Cardiac fibroblast (primary cell): ENCODE measurements at places on chromosomes 6 and 20.

DNA sequence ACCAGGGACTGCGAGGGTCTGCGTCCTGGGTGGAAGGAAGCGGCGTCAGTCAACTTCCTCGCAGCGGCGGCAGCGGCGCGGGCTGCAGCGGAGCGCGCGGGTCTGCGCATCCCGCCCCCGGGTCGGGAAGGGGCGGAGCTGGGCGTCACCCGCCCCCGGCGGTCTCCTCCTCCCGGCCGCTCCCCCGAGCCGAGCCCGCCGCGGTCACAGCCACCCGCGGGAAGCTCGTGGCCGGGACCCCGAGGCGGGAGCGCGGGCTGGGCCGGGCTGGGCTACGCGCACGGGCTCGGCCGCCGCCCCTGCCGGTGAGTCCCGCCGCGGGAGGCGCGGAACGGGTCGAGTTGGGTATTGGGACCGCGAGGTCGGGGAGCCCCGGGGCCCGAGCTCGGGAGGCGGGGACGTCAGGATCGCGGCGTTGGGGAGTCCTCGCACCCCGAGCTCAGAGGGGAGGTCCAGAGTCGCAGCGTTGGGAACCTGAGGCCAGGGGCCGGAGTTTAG is at the start of gene PAQR8:
PAQR8 (plus strand) TSS at position 207 of the 498 bp plus-strand sequence. CDS start 41,063 bp downstream, outside the sequence.
- DNase-seq: peak; percentile 44

GRCh38 chr6:154070041-154070440 is 31.0 kb downstream of the OPRM1 start:
- DNase-seq: no peak

DNA sequence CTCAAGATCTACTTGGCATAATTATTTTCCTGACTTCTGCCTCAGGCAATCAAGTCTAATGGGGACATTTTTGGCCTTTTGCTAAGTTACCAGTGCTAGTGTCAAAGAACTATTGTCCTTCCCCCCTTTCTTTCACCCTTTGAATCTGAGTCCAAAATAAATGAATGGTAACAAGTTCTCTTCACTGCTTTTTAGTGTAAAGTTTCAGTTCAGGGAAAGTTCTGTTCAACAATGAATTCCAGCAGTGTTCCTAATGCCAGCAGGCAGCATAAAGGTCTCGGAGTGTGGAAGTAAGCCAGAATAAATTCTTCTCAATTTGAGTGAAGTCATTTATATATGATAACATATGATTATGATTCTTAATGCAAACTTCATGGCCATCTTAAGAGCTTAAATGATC is 20.8 kb upstream of the TSPYL1 start:
- no peak for DNase-seq

GRCh38 chr6:132751306-132751705 is 6.4 kb downstream of the VNN2 start:
- no peak for DNase-seq
